ENCODE measurements at places on chromosomes 4 and X. TPM values are rescaled to one million over a fixed set of nuclear protein-coding genes. Genes with fewer than 3 reads are reported as not detected.

Gene FABP2
- polyA plus RNA-seq, result not detected

Gene SLC38A5
- polyA plus RNA-seq, result 4.2 TPM

Gene SRPK3
- polyA plus RNA-seq, result 6.7 TPM

Gene EOLA1
- 16.3 TPM for polyA plus RNA-seq

Gene SFRP2
- polyA plus RNA-seq, result 402 TPM

Gene H2BW2
- 1.2 TPM for polyA plus RNA-seq

Gene PAGE2B
- not detected for polyA plus RNA-seq

Gene FRMD7
- polyA plus RNA-seq, result 1.1 TPM

Gene UGT2B7
- 84.7 TPM for polyA plus RNA-seq

Gene NKX3-2
- polyA plus RNA-seq, result not detected

Gene FSTL5
- polyA plus RNA-seq, result 3.1 TPM

Measured in left renal pelvis (tissue), 4 donors.